ENCODE measurements at places on chromosomes 3 and 15.

DNA sequence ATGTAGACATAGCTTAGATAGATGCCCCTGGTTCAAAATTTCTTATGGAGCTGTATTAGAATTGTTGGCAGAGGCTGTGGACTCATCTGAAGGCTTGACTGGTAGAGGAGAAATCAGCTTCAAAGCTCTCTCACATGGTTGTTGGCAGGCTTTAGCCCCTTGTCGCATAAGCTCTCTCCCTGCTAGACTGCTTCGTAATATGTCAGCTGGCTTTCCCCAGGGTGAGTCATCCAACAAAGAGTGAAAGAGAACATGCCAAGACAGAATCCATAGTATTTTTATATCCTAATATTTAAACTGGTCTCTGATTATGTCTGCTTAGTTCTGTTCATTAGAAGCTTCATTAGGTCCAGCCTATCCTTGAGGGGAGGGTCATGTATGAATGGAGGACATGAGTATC, 427.4 kb upstream of the NAALADL2 start:
- DNase-seq, result no peak

- DNase-seq, result no peak
Observed at GRCh38 chr15:93121973-93122910, 33.2 kb upstream of the RGMA start.

- DNase-seq, result peak; percentile 85
Observed at GRCh38 chr3:150149651-150150051, 179.0 kb upstream of the PFN2 start.

DNA sequence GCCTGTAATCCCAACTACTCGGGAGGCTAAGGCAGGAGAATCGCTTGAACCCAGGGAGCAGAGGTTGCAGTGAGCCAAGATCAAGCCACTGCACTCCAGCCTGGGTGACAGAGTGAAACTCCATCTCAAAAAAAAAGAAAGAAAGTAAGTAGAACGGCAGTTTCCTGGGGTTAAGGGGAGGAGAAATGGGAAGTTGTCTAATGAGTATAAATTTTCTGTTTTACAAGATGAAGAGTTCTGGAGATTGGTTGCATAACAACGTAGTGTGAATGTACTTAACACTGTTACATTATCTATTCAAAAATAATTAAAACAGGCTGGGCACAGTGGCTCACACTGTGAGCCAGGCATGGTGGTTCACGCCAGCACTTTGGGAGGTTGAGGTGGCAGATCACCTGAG, 45.4 kb downstream of the GRK7 start:
- DNase-seq, result no peak

DNA sequence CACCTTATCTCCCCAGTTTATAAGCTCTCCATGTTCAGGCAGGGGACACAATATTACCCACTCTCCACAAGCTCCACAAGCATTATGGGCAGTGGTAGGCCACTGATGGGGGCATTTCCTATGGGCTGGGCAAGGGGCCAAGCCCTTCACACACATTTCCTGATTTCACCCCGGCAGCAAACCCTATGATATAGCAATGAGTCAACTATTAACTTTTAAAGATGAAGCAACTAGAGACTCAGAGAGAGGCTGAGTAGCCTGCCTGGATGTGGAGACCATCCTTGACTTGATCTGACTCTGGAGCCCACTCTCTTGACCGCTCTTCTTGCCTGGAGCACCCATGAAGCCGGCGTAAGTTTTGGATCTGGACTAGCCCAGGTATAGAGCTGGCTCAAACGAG, 27.4 kb downstream of the FOXL2NB start:
- DNase-seq, result no peak

Measured in NCI-H510A (cell line).